GM23248 (cell line): ENCODE measurements at places on chromosomes 5 and 9.

DNA sequence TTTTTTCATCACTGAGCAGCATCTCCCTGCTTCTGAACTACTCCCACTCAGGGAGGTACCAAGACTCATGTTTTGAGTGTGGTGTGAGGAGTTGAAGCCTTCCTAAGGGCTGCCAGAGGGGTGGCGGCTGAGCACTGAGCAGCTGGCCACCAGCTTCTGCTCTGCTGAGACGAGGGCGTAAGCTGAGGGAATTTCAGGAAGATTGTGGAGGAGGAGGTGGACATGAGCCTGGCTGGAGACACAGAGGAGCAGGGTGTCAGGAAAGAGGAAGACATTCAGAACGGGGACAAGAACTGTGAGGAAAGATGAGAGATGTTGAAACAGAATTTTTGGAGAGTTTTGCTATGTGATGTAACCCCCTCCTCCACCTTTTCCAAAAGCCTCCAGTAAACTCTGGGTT is 7.8 kb downstream of the LCP2 start:
- no peak overlapping the region for H3K27ac ChIP-seq
- no peak overlapping the region for H3K4me3 ChIP-seq
- DNase-seq, result no peak

DNA sequence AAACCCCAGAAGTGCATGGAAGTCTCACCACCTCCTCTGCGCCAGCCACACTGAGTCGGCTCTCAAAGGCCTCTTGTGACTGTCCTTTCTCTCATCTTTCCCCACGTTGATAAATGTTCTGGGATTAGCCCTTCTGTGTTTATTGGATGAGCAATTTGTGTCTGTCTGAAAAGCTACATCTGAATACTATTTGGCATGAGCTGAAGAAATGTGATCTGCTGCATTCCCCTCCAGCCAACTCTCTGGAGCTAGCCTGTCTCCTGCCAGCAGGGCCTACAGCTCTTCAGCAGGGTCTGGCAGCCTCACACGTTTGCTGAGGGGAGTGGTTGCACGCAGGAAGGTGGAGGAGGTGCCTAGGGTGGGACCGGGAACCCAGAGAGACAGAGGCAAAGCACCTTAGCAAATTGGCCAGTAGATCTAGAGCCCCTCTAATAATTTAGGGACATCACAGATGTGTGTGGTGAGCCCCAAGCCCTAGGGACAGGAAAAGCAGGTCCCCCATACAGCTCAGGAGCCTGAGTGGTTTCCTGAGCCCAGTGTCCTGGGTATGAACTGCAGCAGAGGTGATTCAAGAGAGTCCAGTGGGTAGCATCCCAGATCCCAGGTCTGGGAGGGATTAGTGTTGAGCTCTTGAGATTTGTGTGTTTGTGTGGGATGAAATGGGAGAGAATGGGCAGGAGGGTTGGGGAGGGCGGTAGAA is 20.5 kb upstream of the B4GALT1 start:
- H3K27ac ChIP-seq, result peak overlapping the region; percentile 62
- no peaks in the 10 kb centered on the region for H3K27me3 ChIP-seq
- no peaks in the 10 kb centered on the region for H3K36me3 ChIP-seq
- H3K4me3 ChIP-seq, result no peak overlapping the region

DNA sequence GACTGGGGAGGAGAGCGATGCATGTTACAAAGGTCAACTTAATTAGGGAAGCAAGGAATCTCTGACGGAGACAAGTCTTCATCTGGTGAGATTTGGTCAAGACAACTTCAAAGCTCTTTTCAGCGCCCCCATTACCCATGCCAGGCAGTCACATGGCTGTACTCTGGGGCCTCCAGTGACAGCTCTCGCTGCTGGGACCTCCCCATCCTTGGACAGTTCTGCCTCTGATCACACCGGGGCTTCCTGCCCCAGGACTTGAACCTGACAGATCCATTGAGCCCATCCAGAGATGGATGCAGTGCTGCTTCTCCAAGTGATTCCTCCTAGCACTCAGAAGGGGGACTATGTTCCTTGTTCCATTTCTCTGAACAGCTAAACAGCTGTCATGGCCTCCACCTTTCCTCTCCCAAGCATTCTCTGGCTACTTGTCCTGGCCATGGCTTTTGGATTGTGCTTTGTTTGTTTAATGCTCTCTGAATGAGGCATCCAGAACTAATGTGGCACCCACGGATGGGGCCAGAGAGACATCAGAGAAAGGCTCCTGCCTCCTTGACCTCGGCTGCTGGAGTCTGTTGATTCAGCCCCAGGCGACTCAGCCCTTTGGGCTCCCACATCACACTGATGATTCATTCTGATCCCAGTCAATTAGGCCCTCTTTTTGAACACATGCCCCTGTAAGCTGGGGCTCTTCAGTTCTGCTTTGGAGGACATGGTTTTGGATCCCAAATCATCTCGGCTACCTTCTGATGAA is 122.1 kb upstream of the ADAMTS16 start:
- peak; percentile 95 for DNase-seq
- H3K27me3 ChIP-seq, result no peaks in the 10 kb centered on the region
- H3K27ac ChIP-seq, result peak overlapping the region; percentile 84

GRCh38 chr5:157562111-157562581 is 13.4 kb downstream of the ADAM19 start:
- peaks cover 63% of the 10 kb centered on the region for H3K4me1 ChIP-seq
- H3K27me3 ChIP-seq, result no peaks in the 10 kb centered on the region
- no peaks in the 10 kb centered on the region for H3K36me3 ChIP-seq
- H3K4me3 ChIP-seq, result no peak overlapping the region
- peak; percentile 42 for DNase-seq

DNA sequence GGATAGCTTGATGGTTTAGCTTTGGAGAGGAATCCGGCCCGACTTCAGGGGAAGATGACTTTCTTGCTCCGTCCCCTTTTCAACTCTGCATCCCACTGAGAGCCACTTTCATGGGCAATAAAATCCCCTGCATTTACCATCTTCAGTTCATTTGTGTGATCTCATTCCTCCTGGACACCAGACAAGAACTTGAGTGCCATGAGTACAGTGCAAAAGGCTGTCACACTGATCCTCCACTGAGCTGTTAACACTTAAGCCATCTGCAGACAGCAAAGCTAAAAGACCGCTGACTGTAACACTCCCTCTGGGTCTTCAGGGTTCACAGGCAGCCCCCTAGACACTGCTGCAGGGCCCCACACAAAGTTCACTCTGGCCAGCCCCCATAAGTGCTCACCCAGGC is 48.3 kb upstream of the TCERG1 start:
- peaks cover 15% of the 10 kb centered on the region for H3K27me3 ChIP-seq
- H3K4me1 ChIP-seq, result no peaks in the 10 kb centered on the region
- no peaks in the 10 kb centered on the region for H3K36me3 ChIP-seq
- DNase-seq, result no peak
- no peak overlapping the region for H3K27ac ChIP-seq

DNA sequence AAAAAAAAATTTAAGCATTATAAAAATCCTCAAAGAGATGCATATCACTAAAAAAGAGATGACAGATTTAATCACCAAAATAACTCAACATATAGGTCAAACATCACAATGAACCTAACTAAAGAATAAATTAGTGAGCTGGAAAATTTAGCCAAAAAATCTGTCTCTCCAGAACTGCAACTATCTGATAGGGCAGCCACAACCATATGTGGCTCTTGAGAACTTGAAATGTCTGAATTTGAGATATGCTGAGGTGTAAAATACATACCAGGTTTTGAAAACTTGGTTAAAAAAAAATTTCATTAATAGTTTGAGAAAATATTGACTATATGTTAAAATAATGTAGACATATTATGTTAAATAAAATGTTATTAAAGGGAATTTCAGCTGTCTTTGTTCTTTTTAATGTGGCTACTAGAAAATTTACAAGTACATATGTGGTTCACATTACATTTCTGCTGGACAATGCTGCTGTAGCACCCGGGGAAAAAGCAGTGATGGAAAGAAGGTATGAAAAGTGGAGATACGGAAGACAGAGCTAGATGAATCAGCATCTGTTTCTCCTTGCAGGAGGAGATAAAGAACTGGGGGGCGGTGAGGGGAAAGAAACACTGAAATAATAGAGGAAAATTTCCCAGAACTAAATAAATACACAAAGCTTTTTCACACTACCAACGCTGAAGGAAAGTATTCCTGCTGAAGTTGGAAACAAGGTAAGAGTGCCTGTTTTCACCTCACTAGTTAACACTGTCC is 66.1 kb downstream of the DCP2 start:
- peaks cover 20% of the 10 kb centered on the region for H3K4me1 ChIP-seq
- no peaks in the 10 kb centered on the region for H3K36me3 ChIP-seq
- no peak for DNase-seq

DNA sequence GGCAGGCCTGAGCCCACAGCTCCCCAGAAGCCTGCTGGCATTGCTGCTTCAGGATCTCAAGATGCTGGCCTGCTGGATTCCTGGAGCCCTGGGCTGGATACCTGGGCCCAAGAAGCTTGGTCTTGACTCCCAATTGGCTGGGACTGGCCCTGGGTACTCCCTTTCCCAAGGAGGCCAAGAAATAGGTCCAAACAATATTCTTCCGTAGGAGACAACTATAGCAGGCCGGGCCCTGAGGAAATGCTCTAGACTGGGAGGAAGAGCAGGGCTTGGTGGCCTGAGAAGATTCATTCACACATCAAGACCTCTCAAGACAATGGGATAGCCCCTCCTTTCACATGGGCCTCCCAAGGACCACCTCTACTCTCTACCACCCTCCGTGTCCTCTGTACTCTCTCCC is 7.9 kb downstream of the CSF2 start:
- H3K27ac ChIP-seq, result no peak overlapping the region
- H3K4me3 ChIP-seq, result no peak overlapping the region
- H3K4me1 ChIP-seq, result peaks cover 14% of the 10 kb centered on the region
- no peaks in the 10 kb centered on the region for H3K36me3 ChIP-seq
- DNase-seq, result no peak
- H3K27me3 ChIP-seq, result no peaks in the 10 kb centered on the region

DNA sequence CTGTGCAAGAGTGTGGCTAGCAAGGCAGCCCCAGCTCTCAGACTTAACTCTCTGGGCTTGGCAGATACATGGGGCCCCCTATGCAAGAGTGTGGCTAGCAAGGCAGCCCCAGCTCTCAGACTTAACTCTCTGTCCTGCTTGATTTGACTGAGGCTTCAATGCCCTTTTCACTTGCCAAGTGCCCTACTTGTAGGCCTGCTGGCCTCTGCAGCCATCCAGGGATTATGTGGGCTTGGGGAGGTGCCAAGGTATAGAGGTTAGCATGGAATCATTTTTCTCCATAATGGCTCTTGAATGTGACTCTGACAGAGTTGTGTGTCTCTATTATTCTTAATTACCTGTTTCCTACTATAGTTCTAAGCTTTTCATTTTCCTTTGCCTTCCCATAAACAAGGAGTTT is 115.5 kb upstream of the RUSC2 start:
- no peaks in the 10 kb centered on the region for H3K36me3 ChIP-seq
- H3K27ac ChIP-seq, result no peak overlapping the region
- H3K4me3 ChIP-seq, result no peak overlapping the region
- no peaks in the 10 kb centered on the region for H3K27me3 ChIP-seq

DNA sequence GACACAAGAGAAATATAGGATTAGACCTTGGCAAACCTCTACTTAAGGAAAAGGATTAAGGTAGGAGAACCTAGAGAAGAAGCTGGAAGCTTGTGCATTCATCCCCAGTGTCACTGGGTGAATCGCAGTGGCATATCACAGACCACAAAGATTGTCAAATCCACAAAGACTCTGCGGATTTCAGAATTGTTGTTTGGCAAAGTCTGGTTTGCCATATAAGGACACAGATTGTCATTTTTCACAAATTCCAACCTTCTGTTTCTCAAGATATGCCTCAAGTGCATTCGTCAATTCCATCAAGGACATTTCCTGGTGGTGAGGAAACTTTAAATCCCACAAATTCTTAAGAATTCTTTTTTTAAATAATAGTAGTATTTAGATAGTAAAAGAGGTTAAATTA is 395.1 kb upstream of the PAPPA start:
- no peaks in the 10 kb centered on the region for H3K36me3 ChIP-seq
- DNase-seq, result no peak
- H3K27me3 ChIP-seq, result no peaks in the 10 kb centered on the region
- no peaks in the 10 kb centered on the region for H3K4me1 ChIP-seq
- H3K27ac ChIP-seq, result no peak overlapping the region
- H3K4me3 ChIP-seq, result no peak overlapping the region

DNA sequence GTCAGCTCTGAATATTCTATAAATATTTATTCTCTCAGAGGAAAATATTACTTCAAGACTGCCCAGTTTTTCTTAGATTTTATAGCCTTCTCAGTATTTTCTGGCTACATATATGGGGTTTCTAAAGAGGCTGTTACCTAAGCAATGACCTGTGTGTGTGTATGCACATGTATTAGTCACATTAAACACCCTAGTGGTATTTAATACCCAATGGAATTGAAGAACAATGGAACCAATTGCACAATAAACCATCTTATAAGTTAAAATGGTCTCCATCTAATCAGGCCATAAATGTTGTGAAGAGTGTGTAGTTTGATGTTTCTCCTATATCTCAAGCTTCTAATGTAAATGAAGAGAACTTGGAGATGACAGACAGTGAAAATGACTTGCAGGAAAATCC is 450.0 kb downstream of the SPATA31D1 start:
- no peak overlapping the region for H3K4me3 ChIP-seq
- H3K4me1 ChIP-seq, result peaks cover 13% of the 10 kb centered on the region
- DNase-seq, result no peak
- no peak overlapping the region for H3K27ac ChIP-seq

DNA sequence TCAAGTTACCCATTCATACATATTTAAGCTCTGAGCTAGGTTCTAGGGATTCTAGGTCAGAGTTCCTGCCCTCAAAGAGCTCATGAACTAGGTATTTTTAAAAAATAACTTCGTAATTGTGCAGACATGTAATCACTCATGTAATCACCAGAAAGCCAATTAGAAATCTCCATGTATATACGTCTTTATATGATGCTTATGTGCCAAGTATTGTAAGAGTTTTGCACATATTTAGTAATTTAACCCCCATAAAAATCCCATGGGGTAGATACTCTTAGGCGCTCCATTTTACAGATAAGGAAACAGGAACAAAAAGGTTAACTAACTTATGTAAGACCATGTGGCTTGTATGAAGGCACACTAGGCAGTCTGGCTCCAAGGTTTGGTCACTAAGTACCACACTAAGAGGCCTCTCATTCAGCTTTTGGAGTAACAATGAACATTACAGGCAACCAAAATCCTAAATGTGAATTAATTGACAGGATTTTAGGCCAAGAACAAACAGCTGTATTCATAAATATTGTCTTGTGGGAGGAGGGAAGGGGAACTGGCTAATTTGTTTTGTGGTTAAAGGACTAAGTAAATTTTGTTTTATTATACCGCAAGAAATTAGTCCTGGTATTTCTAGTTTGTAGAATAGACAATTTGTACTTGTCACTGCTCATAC is 1.7 kb upstream of the OTULINL start:
- no peak overlapping the region for H3K27ac ChIP-seq
- H3K36me3 ChIP-seq, result no peaks in the 10 kb centered on the region

- no peaks in the 10 kb centered on the region for H3K27me3 ChIP-seq
- no peak within 1 kb of the TSS for H3K27ac ChIP-seq
- DNase-seq, result peak; percentile 85
These were observed at the start of gene ZNF883 for GRCh38 chr9:113011911-113012381. TSS of gene ZNF883 (minus strand) at chr9:113012192.

GRCh38 chr9:22148876-22149637 is 140.0 kb upstream of the CDKN2B start:
- peak overlapping the region; percentile 53 for H3K27ac ChIP-seq
- peak; percentile 33 for DNase-seq
- peaks cover 27% of the 10 kb centered on the region for H3K4me1 ChIP-seq

GRCh38 chr5:95881833-95882232 is 59.3 kb upstream of the GLRX start:
- H3K36me3 ChIP-seq, result peaks cover 40% of the 10 kb centered on the region
- H3K4me3 ChIP-seq, result no peak overlapping the region
- DNase-seq, result no peak
- H3K4me1 ChIP-seq, result peaks cover 32% of the 10 kb centered on the region

- no peak overlapping the region for H3K4me3 ChIP-seq
These were observed 25.6 kb downstream of the GLDC start for GRCh38 chr9:6619909-6620308.
